ENCODE measurements at places on chromosomes 7 and 10.

DNA sequence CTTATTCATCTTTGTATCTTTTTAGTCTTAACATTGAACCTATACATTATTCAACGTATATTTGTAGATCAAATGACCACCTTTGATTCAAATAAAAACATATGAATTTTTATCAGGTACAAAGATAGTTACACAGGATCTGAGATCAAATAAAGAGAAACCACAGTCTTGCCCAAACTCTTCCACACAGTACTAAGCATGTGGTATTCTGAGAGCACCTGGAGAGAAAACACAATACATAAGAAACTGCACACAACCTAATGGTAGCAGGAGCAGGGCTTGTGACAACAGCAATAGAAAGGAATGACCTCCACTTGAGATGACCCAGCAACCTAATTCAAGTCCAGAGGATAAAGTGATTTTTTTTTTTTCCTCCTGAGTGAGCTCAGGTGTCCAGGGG lies 6.5 kb upstream of the WASL start:
- DNase-seq: no peak

DNA sequence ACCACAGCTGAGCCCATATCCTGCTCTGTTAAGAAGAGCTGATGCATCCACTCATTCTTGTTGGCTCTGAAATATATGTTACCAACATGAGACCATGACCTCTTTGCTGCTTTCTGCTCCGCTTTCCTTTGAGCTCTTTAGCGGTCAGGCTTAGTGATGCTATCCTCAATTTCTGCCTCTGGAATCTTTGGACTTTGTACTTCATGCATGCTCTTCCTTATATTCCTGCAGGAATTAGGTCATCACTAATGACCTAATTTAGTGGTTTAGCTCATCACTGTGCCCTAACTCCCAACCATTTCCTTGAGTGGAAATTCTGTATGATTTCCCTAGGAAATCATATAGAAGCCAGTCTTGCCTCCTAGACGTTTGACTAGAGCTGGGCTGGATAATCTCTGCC lies 119.5 kb downstream of the AOAH start:
- no peak for DNase-seq

- no peak for DNase-seq
Observed at GRCh38 chr10:128833671-128834070, 633.4 kb upstream of the MGMT start.

- no peak for DNase-seq
Observed at GRCh38 chr7:139720705-139721231, 57.0 kb downstream of the HIPK2 start.

DNA sequence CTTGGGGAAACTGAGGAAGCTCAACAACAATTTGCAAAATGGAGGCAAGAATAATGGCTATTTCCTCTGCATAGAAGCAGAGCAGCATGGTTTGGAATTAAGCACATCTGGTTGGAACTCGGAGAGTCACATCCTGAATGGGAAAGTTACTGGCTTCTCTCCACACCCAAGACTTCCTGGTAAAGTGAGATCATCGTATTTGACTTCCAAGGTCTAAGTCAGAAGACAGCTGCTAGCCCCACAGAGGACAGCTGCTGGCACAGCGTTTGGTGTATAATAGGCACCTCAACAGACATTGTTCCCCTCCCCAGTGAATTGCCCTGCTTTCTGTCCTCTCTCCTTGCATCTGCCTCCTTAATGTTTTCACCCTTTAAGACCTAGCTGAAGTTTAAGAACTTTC lies 37.0 kb upstream of the NRF1 start:
- DNase-seq: no peak

GRCh38 chr10:62244785-62245467 lies 23.7 kb downstream of the RTKN2 start:
- DNase-seq: peak; percentile 52

DNA sequence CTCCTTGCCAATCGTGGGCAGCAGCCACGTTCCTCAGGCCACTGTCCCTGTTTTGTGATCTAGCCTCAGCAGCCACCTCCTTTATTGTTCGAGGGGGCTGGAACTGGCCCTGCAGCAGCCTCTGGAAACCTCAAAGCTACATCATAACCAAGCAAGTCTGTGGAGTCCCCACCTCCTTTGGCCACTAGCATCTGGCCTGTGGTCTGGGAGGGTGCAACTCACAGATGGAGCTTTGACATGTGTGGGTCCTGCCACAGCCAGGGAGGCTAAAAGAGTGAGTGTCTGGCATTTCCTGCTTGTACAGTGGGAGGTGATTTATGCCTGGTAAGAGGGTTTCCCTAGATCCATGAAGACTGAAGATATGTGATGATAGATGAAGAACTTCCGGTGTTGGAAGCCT lies 32.3 kb upstream of the NUB1 start:
- no peak for DNase-seq

DNA sequence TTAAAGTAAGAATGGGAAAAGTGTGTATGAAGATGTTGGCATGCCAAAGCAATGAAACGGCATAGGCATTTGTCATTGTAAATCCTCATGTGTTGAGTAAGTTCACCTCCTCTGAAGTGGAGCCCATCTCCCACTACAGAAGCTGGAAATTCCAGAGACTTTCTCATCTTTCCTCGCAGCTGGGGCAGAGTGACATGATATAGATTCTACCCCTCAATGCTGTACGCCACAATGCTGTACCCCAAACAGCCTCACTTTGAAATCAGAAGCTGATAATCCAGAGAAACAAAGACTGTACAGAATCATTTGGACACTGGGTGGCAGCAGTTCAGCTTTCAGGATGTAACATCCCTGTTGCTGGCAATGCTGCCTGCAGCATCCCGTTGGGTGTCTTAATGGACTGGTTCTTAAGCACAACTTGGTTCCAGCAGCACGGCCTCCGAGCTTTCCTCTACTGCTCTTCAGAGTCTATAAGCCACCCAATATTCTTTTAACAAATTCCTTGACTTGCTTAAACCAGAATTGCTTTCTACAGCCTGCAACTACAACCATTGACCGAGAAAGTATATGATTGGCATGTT lies 18.8 kb downstream of the ZC3HAV1L start:
- DNase-seq: peak; percentile 37

- DNase-seq: no peak
Observed at GRCh38 chr7:22255834-22256233, 101.1 kb downstream of the RAPGEF5 start.

GRCh38 chr7:25069900-25070443 lies 55.1 kb downstream of the CYCS start:
- DNase-seq: peak; percentile 39

- DNase-seq: no peak
Observed at GRCh38 chr10:80684259-80684658, 146.6 kb downstream of the SH2D4B start.

- no peak for DNase-seq
Observed at GRCh38 chr7:111960984-111961383, 245.2 kb downstream of the DOCK4 start.

DNA sequence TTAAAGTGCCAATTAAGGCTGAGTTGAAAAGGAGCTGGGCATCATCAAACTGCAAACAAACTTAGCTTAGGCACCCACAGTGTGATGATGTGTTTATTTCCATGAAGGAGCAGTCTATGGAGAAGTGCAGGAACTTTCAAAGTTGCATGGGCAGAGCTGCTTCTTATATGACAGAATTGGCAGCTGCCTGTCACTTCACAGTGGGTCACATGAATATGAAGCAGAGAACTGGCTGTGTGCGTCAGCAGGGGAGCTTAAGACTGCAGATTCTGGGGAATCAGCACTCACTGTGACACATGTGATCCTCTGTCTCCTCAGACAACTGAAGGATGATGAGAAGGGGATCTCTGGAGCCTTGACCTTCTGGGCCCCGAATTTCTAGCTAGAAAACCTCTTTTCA lies 36.6 kb downstream of the RBM28 start:
- no peak for DNase-seq

- DNase-seq: no peak
Observed at GRCh38 chr7:27031289-27032172, 64.3 kb downstream of the HOXA1 start.

DNA sequence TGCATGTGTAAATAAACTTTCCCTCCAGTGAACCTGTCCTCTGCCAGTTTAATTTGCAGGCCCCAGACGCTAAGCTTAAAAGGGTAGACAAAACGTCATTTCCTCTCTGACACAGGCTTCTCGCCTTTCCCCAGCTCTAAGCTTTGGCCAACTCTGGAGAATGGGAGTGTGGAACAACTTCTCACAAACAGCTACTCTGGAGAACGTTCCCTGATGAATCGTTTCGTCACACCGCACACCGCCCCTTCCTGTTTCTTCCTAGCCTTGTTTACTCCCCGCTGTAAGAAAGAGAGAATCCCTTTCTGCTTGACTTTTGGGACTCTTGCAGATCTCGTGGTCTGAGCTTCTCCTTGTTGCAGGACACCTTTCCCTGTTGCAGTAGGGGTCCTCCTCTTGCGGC lies 564.2 kb downstream of the TCERG1L start:
- no peak for DNase-seq

DNA sequence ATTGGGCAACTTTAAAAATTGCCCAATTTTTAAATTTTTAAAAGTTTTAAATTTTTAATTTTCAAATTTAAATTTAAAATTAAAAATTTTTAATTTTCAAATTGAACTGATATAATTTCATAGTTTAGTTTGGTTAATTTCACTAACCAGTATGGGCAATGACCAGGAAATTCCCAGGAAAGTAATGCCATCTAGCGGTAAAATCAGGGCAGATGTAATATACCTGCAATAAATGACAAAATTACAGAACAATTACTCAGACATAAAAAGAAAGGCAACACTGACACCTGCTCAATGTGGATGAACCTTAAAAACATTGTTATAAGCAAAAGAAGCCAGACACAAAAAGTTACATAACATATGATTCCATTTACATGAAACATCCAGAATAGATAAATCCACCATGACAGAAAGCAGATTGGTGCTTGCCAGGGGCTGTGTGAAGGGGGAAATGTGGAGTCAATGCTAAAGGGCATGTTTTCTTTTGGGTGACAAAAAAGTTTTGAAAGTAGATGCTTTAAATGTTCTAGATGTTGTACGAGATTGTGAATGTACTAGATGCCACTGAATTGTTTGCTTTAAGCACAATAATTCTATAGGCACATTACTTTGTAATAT lies 28.6 kb upstream of the SLC16A12 start:
- no peak for DNase-seq

- no peak for DNase-seq
Observed at GRCh38 chr7:25832929-25833328, 319.1 kb upstream of the NFE2L3 start.

DNA sequence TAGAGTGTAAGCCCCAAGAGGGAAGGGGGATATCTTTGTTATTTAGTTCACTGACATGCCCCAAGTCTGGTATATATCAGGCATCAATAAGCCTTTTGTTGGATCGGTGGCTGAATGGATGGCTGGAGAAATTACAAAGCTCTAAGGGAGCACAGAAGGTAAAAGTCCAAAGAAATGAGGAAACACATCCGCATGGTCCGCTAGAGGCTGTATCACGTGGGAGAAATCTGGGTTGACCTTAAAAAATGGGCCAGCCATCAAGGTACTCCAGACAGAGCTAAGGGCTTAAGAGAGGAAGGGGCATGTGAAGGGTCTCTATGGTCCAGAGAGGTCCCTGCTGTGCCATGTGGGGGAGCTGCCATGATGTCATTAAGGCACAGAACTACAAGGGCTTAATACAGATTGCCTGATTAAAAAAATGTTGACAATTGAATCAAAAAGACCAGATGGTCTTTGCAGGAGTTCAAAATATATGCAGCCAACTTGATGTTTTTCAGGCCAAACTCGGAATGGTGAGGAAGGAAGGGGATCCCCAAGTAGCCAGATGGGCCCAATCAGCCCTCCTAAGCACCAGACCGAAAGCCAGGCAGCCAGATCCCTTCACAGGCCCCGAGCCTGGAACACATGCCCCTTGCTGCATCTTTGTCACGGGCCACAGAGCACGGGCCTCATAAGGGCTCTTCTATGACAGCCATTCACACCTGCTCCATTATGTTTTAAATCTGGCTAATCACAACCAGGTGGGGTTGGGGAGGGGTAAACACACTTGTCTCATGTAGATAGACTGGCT lies 31.9 kb downstream of the SCRN1 start:
- DNase-seq: no peak

DNA sequence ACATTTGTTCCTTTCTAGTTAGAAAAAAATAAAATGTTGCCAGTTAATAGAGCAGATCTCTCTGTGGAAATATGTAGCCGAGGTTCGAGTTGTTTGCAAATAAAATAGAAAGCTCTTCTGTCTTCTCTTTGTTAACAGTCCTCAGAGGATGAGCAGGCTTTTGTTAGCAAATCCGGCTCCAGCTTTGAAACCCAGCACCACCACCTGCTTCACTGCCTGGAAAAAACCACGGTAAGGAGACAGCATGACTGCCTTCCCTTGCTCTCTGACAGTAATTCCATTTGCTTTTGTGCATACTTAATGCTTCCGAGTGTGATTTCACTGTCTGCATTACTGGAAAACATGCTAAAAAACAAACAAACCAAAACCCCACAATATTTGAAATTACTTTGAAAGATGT lies 115.6 kb downstream of the TSPAN12 start:
- no peak for DNase-seq

- DNase-seq: no peak
Observed at GRCh38 chr7:129911790-129912189, 41.0 kb downstream of the UBE2H start.

GRCh38 chr7:3438352-3438751 lies 137.3 kb downstream of the SDK1 start:
- DNase-seq: no peak

DNA sequence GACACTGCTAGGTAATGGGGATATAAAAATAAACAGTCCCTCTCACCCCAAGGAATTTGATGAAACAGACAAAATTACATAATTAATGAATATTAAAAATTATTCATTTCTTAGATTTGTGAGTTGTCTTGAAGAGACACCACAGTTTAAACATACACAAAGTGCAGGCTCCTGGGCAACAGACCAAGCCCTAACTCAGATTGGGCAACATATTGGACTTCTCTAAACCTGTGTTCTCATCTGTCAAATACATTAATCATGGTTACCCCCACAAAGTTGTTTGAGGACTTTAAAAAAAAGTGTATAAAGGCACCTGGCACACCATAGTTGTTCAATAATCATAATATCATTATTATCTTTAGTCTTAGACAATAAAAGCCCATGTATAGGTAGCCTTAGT lies 62.5 kb upstream of the CAPZA2 start:
- DNase-seq: no peak

GRCh38 chr10:118669020-118669791 lies 73.8 kb upstream of the PRLHR start:
- DNase-seq: no peak

DNA sequence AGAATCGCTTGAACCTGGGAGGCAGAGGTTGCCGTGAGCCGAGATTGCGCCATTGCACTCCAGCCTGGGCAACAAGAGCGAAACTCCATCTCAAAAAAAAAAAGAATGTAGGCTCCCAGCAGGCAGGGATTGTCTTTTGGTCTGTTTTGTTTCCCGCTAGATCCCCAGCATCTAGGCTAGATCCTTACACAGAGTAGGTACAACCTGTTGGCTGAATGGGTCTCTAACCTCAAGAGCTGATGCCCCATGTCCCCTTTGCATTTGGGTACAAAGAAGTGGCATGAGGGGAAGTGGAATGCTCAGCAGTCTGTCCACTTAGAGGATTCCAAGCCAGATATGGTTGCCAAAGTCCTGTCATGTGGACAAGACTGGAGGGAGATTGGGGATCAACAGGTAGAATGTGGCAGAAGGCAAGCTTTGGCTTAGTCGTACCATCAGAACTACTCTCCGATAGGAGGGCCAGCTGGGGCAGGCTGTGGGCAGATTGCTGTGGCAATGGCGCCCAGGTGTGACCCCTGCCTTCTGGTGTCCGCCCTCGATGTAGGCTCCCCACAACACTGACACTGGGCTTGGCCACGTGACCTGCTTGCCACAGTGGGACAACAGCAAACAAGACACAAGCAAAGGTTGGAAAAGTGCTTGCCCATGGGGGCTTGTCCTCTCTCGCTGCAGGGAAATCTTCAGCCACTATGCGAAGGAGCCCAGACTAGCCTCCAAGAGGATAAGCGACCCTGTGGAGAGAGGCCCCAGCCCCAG lies 21.4 kb downstream of the LEP start:
- DNase-seq: no peak
